ENCODE measurements at places on chromosomes 2 and 18.

DNA sequence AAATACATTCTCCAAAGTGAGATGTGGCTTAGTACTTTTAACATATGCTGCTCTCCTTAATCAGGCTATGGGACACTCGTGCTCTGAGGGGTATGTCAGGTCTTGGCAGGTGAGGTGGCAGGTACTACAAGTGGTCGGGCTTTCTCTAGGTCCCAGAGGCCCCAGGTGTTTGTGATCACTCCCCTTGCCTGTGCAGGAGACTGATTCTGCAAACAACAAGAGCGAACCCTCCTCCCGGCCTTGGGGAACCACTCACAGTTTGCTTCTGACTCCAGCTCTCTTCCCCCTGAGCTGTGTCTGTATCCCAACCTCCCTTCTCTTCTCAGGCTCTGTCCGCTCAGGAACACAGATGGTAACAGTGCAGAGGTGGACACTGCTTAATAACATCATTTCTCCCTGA lies 48.1 kb downstream of the ATOH8 start:
- DNase-seq, result no peak

DNA sequence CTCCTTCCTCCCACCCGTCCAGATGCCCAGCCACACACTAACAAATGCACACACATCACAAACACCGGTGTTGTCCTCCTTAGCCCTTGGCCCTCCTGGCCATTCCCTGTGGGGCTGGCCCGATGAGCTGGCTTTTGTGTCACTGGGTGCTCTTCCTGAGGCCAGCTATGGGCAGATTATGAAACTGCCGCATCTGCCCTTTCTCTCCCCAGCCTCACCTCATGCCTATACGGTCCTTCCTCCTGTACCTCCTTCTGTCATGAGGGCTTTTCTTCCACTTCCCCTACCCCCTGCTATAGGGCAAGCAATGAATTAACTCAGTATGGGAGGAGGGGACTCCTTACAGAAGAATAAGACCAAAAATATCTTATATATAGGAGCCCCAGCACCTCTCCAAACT lies 10.3 kb upstream of the INO80C start:
- no peak for DNase-seq

DNA sequence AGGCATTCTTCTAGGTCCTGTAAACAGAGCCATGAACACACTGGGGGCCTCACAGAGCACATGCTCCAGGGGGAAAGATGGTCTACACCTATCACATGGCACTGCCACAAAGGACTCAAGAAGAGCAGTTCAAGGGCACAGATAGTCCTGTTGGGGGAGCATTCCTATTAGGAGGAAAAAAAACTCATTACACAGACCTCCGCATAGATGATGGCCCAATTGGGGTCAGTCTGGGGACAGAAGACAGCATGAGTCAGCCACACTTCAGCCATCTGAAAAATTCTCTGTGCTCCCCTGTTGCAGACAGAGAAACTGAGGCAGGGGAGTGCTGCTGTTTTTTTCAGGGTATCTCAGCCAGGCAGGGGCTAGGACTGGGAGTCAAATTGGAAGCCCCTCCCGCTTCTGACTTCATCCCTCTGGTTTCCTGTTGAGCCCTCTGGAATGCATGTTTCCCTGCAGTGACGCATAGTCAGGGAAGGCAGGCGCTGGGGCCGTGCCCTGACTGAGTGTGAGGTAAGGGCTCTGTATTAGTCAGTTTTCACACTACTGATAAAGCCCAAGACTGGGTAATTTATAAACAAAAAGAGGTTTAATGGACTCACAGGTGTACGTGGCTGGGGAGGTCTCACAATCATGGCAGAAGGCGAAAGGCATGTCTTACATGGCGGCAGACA lies 67.9 kb downstream of the RHOB start:
- DNase-seq, result no peak

- DNase-seq, result no peak
Observed at GRCh38 chr2:188853307-188853706, 120.9 kb upstream of the COL3A1 start.

DNA sequence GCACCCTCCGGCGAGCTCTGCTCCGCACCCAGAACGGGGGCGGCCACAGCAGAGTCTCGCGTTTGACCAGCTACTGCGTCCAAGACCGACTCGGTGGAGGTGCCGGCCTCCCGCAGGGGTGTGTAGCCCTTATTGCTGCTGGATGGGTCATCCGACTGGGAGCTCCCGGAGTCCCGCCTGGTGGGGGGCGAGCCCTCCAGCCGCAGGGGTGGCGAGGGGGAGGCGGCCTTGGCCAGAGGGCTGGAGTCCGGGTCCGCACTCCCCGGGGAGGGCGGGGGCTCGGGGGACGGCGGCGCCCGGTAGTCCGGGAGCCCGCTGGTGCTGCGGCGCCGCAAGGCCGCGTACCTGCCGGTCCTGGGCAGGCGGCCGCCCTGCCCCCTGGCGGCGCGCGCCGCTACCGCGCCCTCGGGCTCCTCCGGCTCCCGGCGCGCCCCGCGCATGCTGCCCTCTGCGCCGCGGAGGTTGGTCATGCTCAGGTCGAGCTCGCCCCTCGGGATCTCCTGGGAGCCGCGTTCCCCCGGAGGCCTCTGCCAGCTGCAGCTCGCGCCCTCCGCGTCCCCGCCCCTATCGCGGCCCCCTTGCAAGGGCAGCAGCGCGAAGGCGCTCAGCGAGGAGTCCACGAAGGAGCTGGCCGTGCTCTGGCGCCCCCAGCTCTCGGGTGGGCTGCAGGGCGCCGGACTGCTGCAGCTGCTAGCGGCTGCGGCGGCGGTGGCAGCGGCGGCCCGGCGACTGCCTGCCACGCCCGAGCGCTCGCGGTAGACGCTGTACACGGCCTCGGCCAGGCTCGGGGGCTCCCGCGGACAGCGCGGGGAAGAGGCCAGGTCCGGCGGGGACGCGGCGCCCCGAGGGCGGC lies 4.8 kb downstream of the TMEM200C start:
- peak; percentile 38 for DNase-seq

GRCh38 chr2:172449911-172450550 lies 22.6 kb downstream of the ITGA6 start:
- no peak for DNase-seq

DNA sequence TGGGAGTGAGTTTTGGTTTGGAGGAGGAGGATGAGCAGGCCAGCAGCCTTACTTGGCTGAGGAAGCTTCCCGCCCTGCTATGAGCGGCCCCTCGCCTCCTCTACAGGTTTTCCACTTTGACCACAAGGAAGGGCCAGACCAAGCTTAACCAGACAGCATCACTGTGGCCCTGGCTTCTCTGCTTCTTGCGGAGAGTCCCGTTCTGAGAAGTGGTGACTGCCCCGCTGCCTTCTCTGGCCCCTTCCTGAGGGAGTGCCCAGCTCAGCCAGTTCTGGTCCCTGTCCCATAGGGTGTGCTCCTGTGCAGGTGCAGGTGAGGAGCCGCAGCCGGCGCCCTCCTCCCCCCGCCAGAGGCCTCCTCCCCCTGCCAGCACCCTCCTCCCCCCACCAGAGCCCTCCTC lies 101.0 kb downstream of the FAM210A start:
- DNase-seq, result no peak

DNA sequence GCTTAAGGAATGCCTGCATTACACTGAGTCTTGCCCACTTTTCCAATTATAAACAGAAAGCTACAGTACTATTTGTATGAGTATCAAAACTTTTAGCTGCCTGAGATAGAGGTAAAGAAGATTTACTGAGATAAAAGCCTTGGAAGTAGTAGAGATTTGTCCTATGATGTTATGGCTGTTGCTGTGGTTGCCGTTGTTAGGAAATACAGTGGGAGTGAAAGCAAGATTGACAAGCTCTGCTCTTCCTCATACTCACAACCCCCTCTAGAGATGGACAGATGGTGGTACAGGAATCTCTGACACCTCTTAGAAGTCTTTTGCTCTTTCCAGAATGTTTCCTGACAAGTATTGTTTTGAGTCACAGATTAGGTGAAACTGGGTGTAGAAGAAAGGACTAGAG lies 242.5 kb downstream of the RPIA start:
- DNase-seq, result no peak

DNA sequence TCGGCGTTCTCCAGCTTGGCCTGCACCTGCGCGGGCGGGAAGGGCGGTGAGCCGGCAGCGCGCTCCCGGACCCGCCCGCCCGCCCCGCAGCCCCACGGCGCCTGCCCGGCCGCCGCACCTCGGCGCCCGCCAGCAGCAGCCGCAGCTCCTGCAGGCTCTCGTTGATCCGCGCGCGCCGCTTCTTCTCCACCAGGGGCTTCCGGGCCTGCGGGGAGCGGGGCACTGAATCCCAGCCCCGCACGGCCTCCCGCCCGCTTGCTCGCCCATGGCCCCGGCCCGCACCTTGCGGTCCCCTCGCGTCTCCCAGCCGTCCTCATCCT lies 335 bp downstream of the HES6 start:
- peak; percentile 50 for DNase-seq

DNA sequence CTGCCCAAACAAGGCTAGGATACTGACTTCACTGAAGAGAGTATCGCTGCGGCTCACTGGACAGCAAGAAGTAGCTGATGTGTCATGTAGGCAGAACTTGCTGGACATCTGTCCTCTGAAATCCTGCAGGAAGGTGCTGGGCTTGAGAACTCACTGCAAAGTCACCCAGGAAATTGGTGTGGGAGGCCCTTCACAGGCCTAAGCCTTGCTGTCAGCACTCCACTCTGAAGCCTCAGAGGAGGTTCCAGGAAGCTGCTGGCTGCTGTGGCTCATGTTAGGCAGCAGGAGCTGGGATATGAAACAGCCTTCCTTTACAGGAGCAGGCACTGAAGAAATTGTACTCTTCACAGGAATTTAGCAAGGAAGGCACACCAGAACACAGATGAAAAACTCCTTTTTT lies 88.3 kb upstream of the CCDC68 start:
- DNase-seq, result no peak

DNA sequence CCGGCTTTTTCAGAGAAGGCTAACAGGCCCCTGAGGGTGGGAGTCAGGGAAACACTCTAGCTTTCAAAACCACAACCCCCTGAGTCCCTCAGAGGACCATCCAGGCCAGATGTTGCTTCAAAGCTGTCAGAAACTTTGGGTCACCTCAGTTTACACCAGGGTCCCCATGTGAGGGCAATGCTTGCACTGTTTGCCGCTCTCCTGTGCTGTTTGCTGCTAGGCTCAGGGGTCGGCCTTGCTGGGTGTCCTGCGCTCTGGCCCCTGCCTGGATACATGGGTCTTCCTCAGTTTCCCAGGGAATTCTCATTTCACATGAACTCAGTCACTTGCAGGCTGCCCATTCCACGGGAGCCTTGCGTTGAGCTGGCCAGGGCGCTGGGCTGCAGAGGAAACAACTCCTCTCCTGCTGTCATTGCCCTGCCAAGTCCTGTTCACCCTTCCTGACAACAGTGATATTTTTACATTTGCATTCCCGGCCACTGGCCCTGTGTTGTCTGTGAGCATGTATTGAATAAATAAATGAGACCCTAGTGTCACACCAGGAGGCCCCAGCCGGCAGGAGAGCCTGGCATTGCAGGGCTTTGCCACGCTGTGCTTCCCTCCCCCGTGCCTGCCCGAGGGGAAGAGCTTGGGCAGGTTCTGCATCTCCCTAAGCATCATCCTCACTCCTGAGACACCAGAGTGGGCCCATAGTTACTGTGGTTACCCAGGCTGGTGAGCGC lies 73.2 kb upstream of the RAB6C start:
- DNase-seq, result no peak

GRCh38 chr2:163593982-163594381 lies 141.8 kb downstream of the FIGN start:
- DNase-seq, result no peak

- no peak for DNase-seq
Observed at GRCh38 chr18:29664278-29665036, 1378.1 kb downstream of the DSC3 start.

- DNase-seq, result no peak
Observed at GRCh38 chr2:128505575-128506526, 187.2 kb upstream of the HS6ST1 start.

GRCh38 chr2:17287183-17287582 lies 231.1 kb downstream of the RAD51AP2 start:
- DNase-seq, result no peak

GRCh38 chr18:58785171-58785805 lies 79.4 kb upstream of the ZNF532 start:
- DNase-seq, result no peak

DNA sequence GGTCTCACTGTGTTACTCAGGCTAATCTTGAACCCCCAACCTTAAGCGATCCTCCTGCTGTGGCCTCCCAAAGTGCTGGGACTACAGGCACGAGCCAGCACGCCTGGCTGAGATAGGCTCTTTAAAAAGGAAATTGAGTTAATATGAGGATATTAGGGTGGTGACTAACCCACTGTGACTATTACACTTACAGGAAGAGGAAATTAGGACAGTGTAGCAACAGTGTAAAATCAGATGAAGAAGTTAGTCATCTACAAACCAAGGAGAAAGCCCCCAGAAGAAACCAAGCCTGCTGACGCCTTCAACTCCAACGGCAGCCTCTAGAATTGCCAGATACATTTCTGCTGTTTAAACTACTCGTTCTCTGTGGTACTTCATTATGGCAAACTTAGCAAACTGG lies 711.9 kb downstream of the SUCLG1 start:
- DNase-seq, result no peak

DNA sequence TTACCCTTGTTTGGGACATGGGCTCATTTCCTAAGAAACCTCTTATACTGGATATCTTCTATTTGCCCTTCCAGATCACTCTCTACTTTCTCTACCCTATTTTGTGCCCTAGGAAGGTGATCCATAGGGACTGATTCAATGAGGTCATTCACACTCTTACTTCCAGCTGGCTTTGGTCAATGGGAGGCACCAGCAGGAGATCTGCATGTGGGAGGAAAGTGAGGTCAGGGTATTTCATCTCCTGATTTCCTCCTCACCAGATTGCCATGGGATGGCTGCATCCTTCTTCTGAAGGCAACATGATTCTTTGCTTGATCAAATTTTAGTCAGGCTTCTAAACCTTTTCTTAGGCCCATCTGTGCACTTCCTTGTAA lies 15.2 kb downstream of the M1AP start:
- DNase-seq, result no peak

DNA sequence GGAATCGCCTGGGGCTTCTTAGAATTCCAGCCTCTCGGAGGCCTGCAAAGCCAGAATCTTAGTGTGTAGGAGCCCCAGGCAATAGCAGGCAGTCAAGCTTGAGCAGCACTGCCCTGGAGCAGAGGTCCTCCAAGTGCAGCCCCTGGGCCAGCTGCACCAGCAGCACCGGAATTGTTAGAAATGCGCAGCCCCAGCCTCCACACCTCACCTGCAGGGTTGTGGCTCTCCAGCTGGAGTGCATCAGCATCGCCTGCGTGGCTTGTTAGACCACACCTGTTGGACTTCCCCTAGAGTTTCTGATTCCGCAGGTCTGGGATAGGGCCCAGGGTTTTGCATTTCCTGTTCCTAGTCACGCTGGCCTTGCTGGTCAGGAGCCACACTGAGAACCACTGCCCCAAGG lies 100.3 kb downstream of the ASAP2 start:
- no peak for DNase-seq

DNA sequence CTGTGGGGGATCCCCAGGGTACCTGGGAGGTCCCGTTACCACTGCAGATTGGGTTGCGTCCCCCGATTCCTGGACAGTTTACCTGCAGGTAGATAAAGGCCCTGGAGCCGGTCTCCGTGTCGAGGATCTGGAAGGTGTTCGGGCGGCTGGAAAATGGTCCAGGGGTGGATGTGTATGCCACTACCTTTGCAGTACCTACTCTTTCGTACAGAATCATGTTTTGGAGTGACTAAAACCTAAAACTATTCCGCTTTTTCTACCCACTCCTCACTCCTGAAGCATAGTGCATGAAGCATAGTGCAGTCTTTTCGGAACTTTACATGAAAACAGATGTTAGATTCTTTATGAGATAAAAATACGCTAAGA lies 418 bp downstream of the WDR75 start:
- no peak for DNase-seq

Data from CD4-positive, alpha-beta T cell treated with Interleukin-6 for 4 hours (primary cell).